EL (cell line): ENCODE measurements at places on chromosomes 5 and 9.
A peak's percentile ranks its signal among the peaks of the same experiment; 100 is the strongest.

- DNase-seq = peak; percentile 52
Measured at GRCh38 chr5:43661102-43661501, 58.1 kb downstream of the NNT start.

DNA sequence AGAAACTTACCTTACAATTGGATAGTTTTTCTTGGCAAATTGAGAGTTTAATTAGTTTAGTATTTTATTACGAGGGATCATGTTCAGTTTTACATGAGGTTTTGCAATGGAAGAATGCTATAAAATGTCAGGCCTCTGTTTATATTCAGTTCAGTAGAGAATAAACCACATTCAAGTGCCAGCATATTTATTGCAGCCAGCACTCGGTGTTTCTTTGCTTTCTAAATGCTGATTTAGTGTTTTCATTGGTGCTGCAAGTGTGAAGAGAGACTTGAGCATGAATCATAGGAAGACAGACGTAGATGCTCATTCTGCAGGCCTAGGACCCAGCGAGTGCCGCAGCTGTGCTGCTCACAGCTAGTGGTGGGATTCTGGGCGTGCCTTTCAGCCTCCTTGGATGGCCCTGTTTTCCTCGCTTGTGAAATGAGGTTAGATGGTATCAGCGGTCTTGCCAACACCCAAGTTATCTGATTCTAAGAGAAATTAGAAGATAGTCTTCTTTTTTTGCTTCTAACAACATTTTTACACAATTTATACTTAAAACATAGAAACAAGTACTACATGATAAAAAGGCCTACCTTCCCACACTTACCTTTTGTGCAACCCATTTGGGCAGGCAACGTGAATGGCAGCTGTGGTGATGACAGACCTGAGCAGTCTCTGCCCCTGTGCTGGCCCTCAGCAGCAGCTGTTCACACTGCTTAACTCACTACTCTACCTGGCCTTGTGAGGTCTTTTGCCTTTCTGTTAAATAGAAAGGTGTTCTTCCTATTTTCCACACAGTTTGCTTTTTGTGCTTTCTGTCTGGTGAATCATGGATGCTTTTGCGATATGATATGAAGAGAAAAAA lies 26.8 kb upstream of the TNFAIP8 start:
- DNase-seq = peak; percentile 72

GRCh38 chr5:57650360-57651069 lies 167.9 kb upstream of the ACTBL2 start:
- peak; percentile 66 for DNase-seq

DNA sequence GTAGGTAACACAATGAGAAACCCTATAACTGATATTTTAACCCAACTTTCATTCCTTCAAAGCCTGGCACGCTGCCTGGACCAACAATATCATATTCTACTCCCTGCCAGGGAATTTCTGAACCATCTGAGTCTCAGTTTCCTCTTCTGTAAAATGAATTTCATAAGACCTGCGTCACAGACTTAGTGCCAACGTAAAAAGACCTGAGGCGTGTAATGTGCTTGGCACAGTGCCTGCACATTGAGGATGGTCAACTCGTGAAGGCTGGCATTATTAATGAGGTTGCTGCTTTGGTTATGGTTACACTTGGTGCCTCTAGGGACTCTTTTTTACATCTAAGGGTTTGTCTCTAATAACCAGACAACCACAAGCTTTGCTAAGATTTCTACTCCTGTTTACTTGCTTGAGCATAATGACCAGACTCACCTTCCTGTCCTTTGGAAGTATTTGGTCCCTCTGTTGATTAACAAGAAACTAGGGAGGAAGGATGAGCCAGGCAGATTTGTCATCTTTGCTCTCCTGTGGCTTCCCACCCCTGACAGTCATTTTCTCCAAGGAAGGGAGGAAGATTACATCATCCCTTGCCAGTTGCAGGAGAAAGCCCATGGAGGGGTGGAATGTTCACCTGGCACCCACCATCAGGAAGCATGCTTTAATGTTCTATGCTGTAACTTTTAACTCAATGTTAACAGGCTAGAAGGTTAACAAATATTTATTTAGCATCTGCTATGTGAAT lies 79.0 kb downstream of the PAPPA start:
- DNase-seq = peak; percentile 67
